ENCODE measurements at places on chromosomes 16 and 17.

DNA sequence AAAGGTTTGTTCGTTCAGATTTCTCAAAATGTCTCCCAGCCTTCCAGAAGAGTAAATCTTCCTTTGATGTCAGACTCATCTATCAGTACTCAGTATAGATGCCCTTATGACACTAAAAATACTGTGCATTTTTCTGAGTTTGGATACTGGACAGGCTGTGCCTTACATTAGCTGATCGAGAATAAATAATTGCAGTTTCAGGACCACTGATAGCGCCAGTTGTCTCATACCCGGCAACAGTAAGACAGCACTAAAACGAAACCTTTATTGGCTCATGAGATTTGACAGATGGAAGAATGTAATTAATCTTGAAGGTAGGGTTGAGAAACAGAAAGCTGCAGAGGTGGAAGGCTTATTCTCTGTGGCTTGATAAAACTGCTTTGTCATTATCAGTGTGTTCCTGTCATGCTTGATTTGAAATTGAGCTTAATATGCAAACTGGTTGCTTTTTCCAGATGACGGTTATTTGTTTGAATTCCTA is 1.2 kb downstream of the ATP6V0A1 start:
- no peak for DNase-seq

DNA sequence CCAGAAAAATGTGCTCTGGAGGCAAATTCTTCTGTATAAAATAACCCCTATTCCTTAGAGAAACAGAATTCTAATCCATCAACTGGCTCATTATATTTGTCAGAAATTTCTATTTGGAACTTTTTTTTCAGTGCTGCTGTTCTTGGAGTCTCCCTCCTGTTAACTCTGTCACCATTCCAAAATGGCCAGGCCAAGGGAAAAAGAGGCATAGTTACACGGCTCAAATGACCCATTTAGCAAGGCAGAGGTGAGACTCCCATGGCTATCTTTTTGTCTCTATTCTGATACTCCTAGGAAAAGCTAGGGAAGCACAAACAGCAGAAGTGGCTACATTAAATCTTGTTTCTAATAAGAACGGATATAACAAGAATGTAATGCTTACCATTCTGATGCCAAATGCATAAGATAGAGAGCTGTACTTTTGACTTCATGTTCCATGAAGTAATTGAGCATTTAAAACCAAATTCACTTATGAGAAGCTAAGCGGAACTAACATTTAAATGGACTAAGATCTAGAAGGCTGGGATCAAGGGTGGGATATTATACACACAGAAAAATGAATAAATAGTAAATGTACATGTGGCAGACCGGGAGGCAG is 64.4 kb upstream of the CORO6 start:
- DNase-seq = no peak

DNA sequence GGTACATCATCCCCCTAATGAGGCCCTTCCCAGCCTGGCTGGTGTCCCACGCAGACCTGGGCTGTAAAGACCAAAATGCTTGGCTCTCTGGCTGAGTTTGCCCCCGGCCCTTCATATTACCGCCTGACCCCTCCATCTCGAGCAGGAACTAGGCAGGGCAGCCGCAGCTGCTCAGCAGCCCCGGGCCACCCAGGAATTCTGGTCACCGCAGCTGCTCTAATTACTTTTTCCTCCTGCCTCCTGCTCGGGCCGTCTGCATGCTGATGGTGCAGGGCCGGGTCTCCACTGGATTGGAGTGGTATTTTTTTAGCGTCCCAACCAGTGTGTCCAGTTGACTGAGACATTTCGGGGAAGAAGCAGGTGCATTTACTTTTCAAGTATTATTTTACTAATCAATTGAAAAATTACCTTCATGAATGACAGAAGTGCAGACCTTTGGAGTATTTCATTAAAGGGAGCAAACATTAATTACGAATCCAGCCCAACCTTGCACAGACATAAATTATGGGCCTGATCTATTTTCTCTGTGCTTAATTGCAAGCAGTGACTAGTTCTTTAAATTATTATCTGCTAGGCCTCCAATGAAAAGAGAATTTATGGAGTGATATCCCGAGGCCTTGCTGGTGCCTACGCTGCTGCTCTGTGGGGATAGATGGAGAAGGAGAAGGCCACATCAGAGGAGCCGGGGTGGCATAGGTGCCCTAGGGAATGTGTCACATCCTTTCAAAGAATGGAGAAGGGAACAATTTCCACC is 176.2 kb downstream of the CYLD start:
- no peak for DNase-seq

- no peak for DNase-seq
Observed at GRCh38 chr17:2051061-2051932, 3.6 kb upstream of the HIC1 start.

GRCh38 chr16:14015948-14016347 is 55.2 kb upstream of the MRTFB start:
- peak; percentile 47 for DNase-seq

DNA sequence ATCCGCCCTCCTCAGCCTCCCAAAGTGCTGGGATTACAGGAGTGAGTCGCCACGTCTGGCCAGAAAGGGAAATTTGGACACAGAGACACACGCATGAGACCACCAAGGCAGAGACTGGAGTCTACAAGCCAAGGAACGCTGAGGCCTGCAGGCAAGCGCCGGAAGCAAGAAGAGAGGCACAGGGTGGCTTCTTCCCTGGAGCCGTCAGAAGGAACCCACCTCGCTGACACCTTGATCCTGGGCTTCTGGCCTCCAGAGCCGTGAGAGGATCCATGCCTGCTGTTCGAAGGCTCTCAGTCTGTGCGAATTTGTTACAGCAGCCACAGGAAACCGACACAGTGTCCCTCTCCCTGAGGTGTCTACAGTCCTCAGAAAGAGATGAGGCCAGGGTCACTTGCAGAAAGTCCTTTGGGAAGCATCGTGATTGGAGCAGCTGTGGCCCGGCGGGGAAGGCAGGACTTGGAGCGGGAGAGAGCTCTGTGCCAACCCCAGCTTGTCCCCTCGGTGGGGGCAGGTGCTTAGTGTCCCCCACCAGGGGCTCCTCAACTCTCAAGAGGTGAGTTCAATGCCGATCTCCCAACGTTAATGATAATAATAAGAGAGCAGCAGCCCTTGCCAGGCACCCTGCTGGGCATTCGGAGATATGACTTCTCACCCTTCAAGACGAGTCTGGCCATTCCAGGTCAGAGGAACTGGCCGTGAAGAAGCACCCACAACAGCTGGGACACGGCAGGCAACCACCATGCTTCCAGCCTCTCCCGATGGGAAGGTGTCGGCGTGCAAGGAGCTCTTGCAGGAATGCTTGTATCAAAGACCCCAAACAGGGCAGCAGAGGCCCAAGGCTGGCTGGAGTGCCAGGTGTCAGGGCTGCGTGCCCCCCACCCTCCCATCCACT is 68.4 kb upstream of the TNRC6C start:
- DNase-seq = no peak

DNA sequence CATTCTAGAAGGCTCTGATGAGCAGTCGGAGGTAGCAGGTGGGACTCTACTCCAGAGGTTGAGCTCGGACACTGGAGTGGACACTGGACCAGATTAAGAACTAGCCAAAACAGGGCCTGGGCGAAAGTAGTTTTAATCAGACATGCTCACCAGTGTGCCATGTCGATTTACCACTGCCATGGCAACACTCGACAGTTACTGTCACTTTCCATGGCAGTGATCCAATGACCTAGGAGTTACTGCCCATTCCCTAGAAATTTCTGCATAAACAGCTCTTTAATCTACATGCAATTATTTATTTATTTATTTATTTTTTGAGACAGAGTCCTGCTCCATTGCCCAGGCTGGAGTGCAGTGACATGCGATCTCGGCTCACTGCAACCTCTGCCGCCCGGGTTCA is 7.2 kb upstream of the METTL9 start:
- no peak for DNase-seq
